EH (cell line): ENCODE measurements at places on chromosomes 12 and 14.
A peak's percentile ranks its signal among the peaks of the same experiment; 100 is the strongest.

DNA sequence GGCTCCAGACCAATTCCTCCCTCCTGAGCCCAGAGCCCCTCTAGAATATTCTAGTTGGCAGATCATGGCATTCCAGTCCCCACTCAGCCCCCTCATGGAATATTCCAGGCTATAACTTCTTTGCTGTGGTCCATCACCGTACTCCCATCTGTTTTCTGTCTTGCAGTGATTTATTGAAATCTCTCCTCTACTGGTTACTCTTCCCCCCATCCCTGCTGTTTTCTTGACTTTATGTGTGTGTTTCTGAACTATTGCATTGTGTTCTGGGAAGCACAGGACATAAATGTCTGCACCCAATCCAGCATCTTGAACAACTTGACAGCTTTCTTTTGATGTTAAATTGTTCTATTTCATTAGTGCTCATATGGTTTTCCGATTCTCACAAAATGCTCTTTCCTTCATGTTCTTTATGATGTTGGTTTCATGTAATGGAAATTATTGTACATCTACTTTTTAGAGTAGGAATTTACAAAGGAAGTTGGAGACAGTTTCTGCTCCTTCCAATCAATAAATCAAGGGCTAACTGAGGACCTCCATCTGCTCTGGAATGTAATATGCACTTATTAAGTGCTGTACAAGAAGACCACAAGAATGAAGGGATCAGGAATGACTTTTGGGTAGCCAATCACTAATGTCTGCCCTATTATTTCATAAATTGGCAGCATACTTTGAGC lies 26.3 kb downstream of the PDE6H start:
- DNase-seq: peak; percentile 63

DNA sequence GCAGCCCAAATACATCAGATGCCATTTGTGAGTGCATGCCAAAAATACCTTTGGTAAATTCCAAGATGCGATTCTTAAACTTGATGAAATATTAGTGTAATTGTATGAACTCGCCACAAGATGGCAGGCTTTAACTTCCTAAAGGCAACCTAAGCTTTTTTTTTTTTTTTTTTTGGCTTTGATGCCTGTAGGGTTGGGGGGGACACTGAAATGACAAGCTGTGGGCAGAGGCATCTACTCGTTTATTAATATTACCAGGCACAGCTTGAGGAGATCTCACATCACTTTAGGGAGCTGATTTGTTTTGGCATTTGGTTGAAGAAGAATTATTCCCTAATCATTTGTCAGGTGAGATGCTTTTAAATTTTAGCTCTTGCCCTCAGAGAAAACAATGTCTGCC lies 126.7 kb upstream of the CCDC196 start:
- peak; percentile 66 for DNase-seq

DNA sequence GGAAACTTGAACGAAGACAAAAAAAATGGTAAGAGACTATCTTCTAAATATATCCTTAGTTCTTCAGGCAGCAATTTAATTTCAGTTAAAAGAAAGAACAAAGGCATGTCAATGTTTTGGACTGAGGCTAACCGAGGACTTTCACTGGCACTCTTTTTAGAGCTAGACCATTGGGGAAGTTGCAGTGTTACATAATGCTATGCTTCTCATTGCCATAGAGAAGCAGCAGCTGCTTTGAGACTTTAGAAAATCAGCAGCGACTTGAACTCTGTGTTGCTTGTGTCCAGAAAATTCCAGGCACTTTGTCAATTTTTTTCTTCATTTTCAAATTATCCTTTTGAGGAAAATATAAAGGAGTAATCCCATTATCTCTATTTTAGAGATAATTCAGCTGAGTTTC lies 964.2 kb downstream of the NRXN3 start:
- no peak for DNase-seq

- no peak for DNase-seq
These were observed 206.8 kb downstream of the DACT1 start for GRCh38 chr14:58844544-58844943.

GRCh38 chr14:70655110-70655826 lies 13.6 kb downstream of the TTC9 start:
- DNase-seq: no peak

DNA sequence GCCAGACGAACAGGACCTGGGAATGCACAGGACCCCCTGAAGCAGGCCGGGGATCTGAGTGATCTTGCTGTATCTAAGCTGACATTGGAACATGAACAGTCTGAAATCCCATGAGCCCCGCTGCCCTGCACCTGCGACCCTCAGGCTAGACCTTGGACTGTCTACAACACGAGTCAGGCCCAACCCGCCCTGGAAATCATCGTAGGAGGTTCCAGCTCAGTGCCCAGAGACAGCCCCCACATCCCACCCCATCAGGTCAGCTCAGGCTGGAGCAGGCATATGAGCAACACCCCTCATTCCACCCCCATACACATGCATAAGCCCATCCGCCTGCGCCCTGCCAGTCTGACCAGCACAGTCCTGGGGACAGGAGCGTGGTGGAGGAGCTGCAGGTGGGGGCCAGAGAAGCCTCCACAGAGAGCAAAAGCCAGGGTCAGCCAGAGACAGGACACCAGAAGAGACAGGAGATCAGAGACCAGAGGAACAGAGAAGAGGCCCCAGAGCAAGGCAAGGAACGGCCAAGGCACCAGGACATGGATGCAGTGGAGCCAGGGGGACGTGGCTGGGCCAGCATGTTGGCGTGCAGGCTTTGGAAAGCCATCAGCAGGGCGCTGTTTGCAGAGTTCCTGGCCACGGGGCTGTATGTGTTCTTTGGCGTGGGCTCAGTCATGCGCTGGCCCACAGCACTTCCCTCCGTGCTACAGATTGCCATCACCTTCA lies at the start of gene AQP6:
Gene AQP6, plus strand, starts transcription at position 307 of the 720 bp plus-strand sequence. Its CDS starts 227 bp downstream, at position 534.
- DNase-seq: no peak

GRCh38 chr12:68956466-68956865 lies 23.5 kb upstream of the CPM start:
- no peak for DNase-seq

DNA sequence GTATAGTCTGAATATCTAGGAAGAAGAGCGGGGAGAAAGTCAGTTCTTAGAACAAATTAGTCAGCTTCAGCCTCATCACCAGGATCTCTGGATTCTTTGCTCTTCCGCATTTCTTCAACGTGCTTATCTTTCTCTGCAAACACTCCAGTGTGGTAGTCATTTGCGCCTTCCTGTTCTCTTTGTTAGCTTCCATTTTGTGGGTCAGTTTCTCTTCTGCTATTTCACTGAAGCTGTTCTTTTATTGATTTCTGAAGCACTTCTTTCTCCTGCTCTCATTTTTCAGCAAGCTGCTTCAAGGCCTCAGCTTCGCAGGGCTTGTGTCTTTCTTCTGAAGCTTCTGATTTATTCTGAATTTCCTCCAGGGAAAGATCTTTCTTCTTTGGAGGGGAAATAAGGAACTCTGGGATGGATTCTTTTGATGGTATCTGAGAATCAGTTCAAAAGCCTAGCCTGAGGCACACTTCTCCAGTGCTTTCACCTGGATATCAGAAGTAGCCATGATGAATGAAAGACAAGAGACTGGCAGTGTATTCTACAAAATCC lies 13.5 kb downstream of the AMN1 start:
- DNase-seq: no peak

GRCh38 chr12:54437243-54437642 lies 18.2 kb upstream of the ITGA5 start:
- no peak for DNase-seq

DNA sequence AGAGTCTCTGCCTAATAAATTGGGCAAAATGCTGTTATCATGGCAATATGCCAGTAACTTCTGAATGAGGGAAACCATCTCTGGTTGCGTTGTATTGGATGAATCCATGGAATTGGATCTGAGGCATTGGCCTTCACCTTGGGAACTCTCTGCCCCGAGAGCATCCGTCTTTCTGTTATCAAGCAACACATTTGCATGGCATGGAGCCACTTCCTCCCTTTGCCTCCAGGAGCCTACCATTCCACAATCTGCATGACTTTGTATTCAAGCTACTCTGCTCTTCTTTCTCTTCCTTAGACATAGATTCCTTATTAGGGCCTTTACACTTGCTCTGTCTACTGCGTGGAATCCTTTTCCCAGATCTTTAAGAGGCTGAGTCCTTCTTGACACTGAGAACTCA lies 57.2 kb downstream of the RIC8B start:
- DNase-seq: no peak

GRCh38 chr14:68894123-68894522 lies 85.0 kb downstream of the ACTN1 start:
- peak; percentile 67 for DNase-seq

- DNase-seq: no peak
These were observed 152.8 kb upstream of the GSC start for GRCh38 chr14:94922595-94923239.

GRCh38 chr12:12671850-12672660 lies 23.9 kb downstream of the GPR19 start:
- peak; percentile 79 for DNase-seq

GRCh38 chr12:62332598-62332997 lies 72.4 kb downstream of the USP15 start:
- DNase-seq: peak; percentile 89

DNA sequence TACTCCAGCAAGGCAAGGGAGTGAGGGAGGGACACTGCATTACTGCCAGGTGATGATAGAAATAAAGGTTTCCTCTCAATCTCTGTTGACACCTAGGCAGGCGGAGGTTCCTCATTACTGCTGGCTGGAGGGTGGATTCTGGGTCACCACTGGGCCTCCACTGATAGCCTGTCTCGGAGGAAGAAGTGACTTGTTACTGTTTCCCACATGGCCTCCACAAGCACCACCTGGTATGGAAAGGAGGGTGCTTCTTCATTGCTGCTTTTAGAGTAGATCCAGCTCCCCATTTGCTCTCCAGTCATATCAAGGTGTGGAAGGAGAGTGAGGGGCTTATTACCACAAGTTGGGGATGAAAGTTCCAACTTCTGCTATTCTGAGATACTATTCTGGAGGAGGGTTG lies 6.4 kb downstream of the PRR4 start:
- DNase-seq: no peak

GRCh38 chr12:75754698-75755097 lies 243.3 kb upstream of the KRR1 start:
- DNase-seq: no peak

- no peak for DNase-seq
These were observed 28.7 kb downstream of the UBE2N start for GRCh38 chr12:93413064-93413463.

DNA sequence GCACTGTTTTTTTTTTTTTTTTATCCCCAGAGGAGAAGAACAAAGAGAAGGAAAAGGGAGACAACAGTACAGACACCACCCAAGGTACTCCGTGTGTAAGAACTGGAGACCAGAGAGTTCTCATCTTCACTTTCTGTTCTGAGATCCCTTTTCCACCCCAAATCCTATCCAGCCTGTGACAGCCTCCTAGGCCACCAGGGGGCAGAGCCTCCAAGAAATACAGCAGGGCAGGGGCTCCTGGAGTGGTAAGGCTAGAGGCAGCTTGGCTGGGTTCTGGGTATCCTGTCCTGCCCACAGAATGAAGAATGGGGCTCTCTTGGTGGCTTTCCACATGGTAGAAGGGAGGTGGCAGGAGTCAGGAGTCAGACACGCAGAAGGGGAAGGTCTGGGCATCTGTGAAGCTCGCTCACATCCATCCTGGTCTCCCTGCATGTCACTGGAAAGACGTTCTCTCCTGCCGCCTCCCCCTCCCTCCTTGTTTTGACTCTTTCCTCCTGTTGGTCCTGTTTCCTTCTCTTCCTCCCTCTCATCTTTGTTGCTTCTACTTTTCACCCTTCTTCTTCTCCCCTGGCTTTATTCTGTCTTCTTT lies 12.0 kb downstream of the CLSTN3 start:
- DNase-seq: peak; percentile 69

DNA sequence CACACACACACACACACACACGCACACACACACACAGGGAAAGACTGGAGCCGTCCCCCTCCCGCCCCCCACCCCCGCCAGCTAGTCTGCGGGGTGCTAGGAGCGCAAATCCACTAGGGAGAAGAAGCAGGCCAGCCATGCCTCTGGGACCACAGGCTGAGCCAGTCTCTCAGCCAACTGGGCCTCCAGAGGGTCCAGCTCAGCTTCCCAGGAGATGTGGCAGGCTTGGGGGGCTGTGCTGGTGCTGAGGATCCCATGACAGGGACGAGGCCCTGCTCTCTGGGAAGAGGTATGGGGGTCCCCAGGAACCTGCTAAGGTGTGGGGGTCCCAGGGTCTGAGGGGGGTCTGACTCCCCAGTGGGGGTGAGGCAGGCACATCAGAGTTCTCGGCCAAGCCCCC lies 133.5 kb downstream of the NCOR2 start:
- no peak for DNase-seq

GRCh38 chr14:37602605-37603453 lies 7.4 kb downstream of the TTC6 start:
- DNase-seq: no peak

GRCh38 chr14:30573226-30573814 lies 14.4 kb downstream of the G2E3 start:
- peak; percentile 62 for DNase-seq

- DNase-seq: no peak
These were observed 682.4 kb downstream of the DIO2 start for GRCh38 chr14:79528828-79529416.

DNA sequence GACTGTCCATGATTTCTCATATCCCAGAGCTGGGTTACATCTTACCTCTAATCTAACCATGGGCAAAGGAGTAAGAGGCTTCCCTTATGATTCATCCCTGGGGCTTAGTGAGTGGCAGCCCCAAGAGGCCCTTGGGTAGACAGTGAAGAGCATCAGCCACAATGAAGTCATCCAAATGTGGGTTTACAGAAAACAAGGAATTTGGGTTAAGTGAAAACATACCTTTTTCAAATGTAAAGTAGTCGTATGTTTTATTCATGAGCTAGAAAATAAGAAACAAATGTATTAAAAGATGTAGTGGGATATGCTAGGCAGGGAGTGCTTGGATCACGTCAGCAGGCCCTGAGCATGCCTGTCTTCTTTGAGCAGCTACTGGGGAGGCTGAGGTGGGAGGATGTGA lies 54.0 kb upstream of the ELK3 start:
- peak; percentile 59 for DNase-seq

DNA sequence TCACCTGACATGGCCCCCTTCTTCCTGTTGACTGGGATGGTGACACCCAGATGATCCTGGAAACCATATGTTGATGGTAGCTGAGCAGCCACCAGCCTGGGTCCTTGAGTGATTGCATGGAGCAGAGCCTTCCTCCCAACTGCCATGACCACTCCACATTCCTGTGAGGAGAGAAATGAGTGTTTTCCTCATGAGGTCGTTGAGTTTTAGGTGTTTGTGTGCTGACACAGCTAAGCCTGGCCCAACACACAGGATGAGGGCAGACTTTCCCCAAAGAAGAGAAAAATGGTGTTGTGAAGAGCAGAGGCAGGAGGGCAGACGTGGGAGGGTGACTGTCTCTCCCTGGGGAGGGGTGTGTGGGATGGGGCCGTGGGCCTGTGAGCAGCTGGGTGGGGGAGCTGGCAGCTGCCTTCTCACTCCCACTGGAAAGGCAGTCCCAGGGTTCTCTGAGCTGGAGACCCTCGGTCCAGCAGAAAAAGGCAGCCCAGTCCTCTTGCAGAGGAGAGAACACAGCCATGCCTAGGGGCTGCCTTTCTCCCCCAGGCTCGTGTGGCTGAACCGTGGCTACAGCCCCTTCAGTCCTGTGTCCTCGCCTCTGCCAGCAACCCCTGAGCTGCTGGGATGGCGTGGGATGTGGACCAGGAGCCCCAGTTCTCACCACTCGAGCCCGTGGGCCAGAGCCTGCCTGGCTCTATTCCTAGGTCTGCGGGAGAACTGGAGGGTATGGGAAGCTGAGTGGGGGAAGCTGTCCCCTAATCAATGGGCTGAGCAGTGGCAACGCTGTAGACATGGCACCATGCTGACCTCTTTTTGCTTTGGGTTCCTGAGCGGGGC lies 257.0 kb downstream of the ADGRD1 start:
- no peak for DNase-seq

- DNase-seq: peak; percentile 15
These were observed 198.1 kb downstream of the ERC1 start for GRCh38 chr12:1189163-1189562.

GRCh38 chr12:42129595-42130204 lies 15.0 kb downstream of the GXYLT1 start:
- peak; percentile 77 for DNase-seq
